Caki2 (cell line): ENCODE measurements at places on chromosomes 2 and 18. TPM values are rescaled to one million over a fixed set of nuclear protein-coding genes. Genes with fewer than 3 reads are reported as not detected.

The TMSB10 gene
- total RNA-seq = 11,384 and 12,769 TPM in 2 replicates

The UGT1A5 gene
- not detected in 2 replicates for total RNA-seq

The GNAL gene
- total RNA-seq = 3.5 and 10.6 TPM in 2 replicates

DNA sequence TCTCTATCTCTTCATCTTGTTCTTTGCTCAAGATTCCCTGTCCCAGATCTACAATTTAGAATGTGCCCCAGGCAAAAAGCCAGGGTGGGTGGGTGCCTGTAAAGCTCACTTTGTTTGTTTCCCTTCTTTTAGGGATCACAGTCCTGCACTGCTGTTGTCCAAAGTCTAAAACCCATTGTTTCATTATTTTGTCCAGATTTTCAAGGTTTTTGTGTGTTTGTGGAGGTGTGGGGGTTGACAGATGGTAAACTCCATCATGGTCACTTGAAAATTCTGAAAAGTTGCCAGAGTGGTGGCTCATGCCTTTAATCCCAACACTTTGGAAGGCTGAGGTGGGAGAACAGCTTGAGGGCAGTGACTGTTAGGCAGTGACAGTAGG is 41.5 kb downstream of the YES1 start:
- no peak for DNase-seq

DNA sequence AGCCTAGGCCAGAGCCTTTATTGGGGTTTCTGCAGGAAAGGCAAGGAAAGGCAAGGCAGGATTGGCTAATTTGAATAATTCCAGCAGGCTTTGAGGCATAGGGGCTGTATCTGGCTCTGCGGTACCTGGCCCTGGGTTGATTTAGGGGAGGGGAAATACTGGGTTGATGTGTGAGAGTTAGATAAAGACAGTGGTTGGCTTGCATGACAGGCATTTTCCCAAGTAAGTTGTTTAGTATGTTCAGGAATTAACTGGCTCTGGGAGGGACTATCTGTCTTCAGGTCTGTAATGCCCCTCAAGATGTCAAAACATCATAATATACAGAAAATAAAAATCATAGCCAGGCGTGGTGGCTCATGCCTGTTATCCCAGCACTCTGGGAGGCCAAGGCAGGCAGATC is 98.7 kb downstream of the UBR3 start:
- DNase-seq = no peak

The ANKRD30BL gene
- total RNA-seq = not detected in 2 replicates

The DSG2 gene
- 40.9 and 42.9 TPM in 2 replicates for total RNA-seq

GRCh38 chr18:13300029-13300428 is 81.5 kb downstream of the LDLRAD4 start:
- DNase-seq = no peak

DNA sequence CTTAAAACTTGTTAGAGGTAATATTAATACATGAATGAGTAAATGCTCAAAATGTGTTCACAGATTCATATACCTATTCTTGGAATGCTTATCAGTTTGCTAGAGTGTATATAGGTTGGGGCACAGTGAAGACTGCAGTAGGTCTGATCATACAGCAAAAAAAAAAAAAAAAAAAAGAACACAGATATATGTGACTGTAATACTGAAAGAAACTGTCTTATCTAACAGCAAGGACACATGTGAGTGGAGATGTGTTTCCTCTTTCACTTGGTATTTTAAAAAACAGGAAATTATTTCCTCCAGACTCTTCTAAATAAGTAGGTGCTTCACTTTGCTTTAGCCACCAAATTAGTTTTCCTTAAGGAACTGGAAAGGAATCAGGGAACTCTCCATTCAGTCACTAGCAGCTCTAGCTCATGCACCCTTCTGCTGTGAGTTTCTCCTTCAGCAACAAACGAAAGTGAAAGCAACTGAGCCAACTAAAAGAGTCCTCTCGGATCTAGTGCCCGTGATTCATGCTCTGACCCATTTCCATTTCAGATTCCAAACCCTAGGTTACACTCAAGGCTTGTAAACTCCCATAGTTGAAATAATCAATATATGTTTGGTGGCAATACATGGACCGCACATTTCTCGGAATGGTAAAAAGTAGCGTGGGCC is 98.5 kb downstream of the DSEL start:
- DNase-seq = peak; percentile 63

The TACR1 gene
- not detected in 2 replicates for total RNA-seq

- DNase-seq = no peak
Observed at GRCh38 chr2:241039416-241039815, 41.0 kb downstream of the SNED1 start.

- no peak for DNase-seq
Observed at GRCh38 chr2:157843081-157843480, 33.0 kb downstream of the ACVR1 start.

DNA sequence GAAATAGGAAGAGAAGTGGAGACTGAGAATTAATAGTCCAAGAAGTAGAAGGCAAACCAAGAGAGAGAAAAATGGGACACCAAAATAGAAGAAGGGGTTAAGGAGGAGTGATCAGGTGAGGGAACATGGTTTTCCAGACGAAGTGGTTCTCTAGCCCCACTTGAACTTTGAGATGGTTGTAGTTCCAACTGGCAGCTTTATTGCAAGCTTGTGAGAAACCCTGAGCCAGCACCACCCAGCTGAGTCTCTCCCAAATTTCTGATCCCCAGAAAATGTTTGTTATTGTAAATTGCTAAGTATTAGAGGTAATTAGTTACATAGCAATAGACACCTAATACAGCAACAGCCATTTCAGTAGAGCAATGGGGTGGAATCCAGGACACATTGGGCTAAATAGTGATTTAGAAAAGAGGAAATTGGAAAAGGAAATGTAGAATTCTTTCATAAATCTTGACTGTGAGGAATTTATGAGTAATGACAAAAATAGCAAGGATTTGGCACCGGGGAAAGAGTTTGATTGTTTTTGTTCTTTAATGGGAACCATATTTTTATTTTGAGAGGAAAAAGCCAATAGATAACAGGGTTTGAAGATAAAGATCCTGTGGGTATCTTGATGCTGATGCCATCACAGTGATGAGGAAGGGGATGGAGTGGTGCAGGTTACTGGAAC is 62.1 kb upstream of the XDH start:
- no peak for DNase-seq

The PID1 gene
- total RNA-seq = 0.52 and 3.6 TPM in 2 replicates

The SCN2A gene
- 0.14 TPM in 1 of 2 replicates, not detected in the other for total RNA-seq

DNA sequence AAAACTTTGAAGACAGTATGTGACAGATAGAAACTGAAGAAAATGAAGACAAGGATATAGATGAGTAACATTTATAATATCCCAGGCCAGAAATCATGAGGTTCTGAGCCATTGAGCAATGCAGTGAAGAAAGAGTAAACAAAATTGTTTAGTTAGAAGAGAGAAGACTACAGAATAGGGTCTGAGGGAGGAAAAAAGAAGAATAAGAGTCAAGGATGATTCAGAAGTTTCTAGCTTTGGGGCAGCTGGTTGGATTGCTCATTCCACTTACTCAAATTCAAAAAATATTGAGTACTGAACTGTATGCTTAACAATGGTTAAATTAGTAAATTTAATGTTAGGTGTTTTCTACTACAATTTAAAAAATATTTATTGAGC is 155.0 kb upstream of the OTX1 start:
- no peak for DNase-seq

GRCh38 chr18:10168477-10168876 is 254.7 kb downstream of the VAPA start:
- DNase-seq = peak; percentile 3

DNA sequence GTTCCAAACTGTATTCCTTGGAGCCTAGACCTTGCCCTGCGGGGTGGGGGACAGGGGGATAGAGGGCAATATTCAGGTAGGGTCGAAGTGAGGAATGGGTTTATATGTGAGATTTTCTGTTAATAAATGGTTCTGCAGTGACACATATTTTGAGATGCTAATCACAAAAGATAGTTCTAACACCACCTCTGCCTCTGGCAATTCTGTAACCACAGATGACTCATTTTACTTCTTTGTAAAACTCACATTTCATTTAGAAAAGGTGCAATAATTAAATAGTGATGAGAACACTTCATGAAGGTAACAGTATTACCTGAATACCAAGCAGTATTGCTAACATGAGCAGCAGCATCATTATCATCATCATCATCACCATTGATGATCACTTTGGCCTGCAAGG is 306.6 kb downstream of the SUCLG1 start:
- no peak for DNase-seq

The LDLRAD4 gene
- total RNA-seq = 0.44 TPM in 1 of 2 replicates, not detected in the other

DNA sequence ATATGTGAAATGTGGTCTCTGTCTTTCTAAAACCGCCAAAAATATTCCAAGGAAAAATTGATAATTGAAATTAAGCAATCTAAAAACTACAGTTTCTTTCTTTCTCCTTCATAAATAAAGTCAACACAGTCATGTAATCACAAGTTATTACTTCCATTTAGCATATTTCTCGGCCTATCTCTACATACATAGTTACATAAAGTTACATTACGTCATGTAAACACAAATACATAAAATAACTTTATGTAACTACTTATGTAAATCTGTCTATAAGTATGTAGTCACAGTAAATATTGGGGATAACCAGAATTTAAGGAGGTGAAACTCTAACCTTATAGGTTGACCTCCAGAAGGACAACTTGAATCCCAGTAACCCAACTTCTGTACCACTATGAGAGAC is 48.5 kb upstream of the PID1 start:
- no peak for DNase-seq

DNA sequence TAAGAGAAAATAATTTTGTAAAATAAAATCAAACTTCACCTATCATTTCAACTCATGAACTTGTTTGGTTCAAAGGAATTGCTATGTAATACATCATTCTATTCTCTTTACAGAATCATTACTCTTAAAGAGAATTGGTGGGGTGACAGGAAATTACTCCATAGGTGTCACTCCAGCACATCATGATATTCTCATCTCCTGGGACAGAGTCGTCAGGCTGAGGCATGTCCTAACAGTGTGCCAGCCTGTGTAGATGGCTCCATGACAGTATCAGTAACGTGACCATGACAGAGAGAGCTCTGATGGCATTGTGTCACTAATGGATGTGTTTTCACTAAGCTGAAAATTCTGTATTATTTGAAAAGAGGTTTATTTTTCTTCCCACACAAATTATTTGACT is 13.9 kb downstream of the SPATS2L start:
- DNase-seq = no peak

The BCL2L11 gene
- 4.6 and 10.0 TPM in 2 replicates for total RNA-seq

GRCh38 chr2:217790681-217791392 is 212.0 kb downstream of the TNS1 start:
- DNase-seq = no peak

DNA sequence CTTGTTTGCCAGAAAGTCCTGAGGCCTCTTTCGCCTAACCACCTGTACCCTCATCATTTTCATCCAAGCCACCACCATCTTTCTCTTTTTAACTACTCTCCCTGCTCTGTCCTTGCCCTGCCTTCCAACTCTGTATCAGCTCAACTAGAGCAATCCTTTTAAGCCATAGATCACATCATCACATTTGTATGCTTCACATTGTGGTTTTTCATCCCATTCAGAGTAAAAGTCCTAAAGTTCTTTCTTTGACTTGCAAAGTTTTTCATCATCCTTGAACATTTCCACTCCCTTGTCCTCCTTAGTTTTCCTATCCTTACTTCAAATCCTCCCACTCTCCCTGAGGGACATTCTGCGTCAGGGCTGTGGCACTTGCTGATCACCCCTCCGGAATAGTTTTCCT is 73.9 kb downstream of the SLC39A10 start:
- DNase-seq = no peak
